Effector memory CD4-positive, alpha-beta T cell (primary cell): ENCODE measurements at places on chromosomes 5 and 9.
A peak's percentile ranks its signal among the peaks of the same experiment; 100 is the strongest.

- H3K27me3 ChIP-seq, result no peaks in the 10 kb centered on the region
- DNase-seq, result no peak
- H3K36me3 ChIP-seq, result peaks cover 73% of the 10 kb centered on the region
- no peak overlapping the region for H3K4me3 ChIP-seq
- H3K4me1 ChIP-seq, result no peaks in the 10 kb centered on the region
- H3K27ac ChIP-seq, result no peak overlapping the region
Observed at GRCh38 chr5:150021491-150022157, 21.1 kb downstream of the HMGXB3 start.

DNA sequence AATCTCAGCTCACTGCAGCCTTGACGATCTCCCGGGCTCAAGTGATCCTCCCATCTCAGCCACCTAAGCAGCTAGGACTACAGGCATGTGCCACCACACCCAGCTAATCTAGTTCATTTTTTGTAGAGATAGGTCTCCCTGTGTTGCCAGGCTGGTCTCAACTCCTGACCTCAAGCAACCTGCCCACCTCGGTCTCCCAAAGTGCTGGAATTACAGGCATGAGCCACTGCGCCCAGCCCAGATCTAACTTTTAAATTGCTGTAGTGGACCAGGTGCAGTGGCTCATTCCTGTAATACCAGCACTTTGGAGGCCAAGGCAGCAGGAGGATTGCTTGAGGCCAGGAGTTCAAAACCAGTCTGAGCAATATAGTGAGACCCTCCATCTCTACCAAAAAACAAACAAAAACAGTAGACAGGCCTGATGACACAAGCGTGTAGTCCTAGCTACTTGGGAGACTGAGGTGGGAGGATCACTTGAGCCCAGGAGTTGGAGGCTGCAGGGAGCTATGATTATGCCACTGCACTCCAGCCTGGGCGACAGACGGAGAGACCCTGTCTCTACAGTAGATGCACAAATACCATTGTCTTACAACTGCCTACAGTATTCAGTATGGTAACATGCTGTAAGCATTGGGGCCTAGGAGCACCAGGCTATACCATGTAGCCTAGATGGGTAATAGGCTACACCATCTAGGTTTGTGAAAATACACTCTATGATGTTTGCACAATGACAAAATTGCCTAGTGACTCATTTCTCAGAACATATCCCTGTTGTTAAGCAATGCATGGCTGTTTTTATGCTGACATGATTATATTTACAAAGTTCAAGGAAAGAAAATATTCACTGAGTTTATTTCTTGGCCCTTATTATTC is 1.5 kb upstream of the SIT1 start:
- no peaks in the 10 kb centered on the region for H3K36me3 ChIP-seq
- H3K27ac ChIP-seq, result peak overlapping the region; percentile 26
- DNase-seq, result no peak
- H3K27me3 ChIP-seq, result no peaks in the 10 kb centered on the region
- H3K4me3 ChIP-seq, result no peak overlapping the region

DNA sequence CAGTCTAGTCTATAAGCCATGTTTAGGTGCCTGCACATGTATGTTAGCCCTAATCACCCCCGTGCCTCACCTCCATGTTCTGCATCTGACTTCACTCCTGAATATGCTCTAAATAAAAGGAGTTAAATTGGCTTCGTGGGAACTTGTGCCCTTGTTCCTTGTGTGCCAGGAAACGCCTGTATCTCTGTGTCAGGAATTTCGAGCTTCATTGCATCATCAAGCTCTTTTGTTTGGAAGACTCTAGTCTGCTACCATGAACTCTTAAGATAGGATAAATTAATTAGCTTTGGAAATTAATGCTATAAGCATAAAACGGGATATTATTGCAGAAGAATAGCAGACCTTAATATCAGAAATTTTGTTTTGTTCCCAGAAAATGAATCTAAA is 99.2 kb downstream of the ADCY2 start:
- no peaks in the 10 kb centered on the region for H3K4me1 ChIP-seq
- no peaks in the 10 kb centered on the region for H3K27me3 ChIP-seq
- no peak overlapping the region for H3K27ac ChIP-seq
- no peak for DNase-seq
- no peaks in the 10 kb centered on the region for H3K36me3 ChIP-seq
- no peak overlapping the region for H3K4me3 ChIP-seq

- DNase-seq, result no peak
- H3K4me3 ChIP-seq, result no peak overlapping the region
- H3K27ac ChIP-seq, result no peak overlapping the region
- no peaks in the 10 kb centered on the region for H3K27me3 ChIP-seq
- H3K36me3 ChIP-seq, result no peaks in the 10 kb centered on the region
Observed at GRCh38 chr5:172725273-172725672, 45.7 kb downstream of the DUSP1 start.

- no peaks in the 10 kb centered on the region for H3K36me3 ChIP-seq
- DNase-seq, result no peak
- H3K27me3 ChIP-seq, result no peaks in the 10 kb centered on the region
Observed at GRCh38 chr5:163033656-163034055, 403.7 kb upstream of the CCNG1 start.

- H3K4me3 ChIP-seq, result no peak overlapping the region
- H3K4me1 ChIP-seq, result no peaks in the 10 kb centered on the region
- H3K36me3 ChIP-seq, result no peaks in the 10 kb centered on the region
- no peaks in the 10 kb centered on the region for H3K27me3 ChIP-seq
- no peak for DNase-seq
Observed at GRCh38 chr9:78325343-78325742, 28.4 kb downstream of the PSAT1 start.

DNA sequence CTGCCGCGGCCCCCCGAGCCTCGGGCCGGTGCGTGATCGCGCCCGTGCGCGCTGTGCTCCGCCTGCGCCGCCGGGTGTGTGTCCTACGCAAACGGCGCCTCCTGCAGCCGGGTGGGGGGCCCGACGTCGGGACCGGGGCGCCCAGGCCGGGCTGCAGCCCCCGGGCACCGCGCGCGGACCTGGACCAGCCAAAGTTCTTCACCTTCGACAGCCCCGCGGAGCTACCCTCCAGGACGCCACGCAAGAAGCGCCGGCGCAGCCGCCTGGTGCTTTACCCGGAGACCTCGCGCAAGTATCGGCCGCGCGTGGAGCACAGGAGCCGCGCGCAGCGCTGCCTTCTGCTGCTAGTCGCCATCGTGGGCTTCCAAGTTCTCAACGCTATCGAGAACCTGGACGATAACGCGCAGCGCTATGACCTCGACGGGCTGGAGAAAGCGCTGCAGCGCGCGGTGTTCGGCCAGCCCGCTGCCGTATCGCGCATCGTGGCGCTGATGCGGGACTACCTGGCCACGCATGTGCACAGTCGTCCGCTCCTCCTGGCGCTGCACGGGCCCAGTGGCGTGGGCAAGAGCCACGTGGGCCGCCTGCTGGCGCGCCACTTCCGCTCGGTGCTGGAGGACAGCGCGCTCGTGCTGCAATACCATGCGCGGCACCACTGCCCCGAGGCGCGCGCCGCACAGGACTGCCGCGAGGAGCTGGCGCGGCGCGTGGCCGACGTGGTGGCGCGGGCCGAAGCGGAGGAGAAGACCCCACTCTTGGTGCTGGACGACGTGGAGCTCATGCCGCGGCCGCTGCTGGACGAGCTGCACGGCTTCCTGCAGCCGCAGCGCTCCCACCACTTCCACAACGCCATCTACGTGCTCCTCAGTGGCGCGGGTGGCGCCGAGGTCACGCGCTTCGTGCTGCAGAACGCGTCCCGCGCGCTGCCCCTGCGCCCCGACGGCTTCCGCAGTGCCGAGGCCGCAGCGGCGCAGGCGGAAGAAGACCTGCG is 1.5 kb downstream of the TOR4A start:
- H3K36me3 ChIP-seq, result peaks cover 5% of the 10 kb centered on the region
- no peaks in the 10 kb centered on the region for H3K27me3 ChIP-seq
- DNase-seq, result no peak
- H3K4me3 ChIP-seq, result no peak overlapping the region

DNA sequence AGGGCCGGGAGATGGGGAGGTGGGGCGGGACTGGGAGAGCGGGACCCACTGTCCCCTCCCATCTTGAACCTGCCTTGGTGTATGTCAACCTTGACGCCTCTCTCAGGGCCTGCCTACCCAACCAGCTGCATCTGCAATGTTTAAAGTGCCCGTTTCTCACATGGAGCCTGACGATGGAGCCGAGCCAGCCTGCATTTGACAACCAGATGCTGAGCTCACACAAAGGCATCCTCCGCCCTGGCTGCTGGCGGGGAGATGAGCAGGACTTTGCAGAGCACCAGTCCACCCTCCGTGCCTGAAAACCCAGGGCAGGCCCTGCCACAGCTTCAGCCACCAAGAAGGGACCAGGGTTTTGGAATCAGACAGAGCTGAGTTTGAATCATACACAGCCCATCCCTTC is 141.1 kb upstream of the SMIM23 start:
- no peak overlapping the region for H3K4me3 ChIP-seq
- H3K36me3 ChIP-seq, result no peaks in the 10 kb centered on the region
- H3K27me3 ChIP-seq, result no peaks in the 10 kb centered on the region

DNA sequence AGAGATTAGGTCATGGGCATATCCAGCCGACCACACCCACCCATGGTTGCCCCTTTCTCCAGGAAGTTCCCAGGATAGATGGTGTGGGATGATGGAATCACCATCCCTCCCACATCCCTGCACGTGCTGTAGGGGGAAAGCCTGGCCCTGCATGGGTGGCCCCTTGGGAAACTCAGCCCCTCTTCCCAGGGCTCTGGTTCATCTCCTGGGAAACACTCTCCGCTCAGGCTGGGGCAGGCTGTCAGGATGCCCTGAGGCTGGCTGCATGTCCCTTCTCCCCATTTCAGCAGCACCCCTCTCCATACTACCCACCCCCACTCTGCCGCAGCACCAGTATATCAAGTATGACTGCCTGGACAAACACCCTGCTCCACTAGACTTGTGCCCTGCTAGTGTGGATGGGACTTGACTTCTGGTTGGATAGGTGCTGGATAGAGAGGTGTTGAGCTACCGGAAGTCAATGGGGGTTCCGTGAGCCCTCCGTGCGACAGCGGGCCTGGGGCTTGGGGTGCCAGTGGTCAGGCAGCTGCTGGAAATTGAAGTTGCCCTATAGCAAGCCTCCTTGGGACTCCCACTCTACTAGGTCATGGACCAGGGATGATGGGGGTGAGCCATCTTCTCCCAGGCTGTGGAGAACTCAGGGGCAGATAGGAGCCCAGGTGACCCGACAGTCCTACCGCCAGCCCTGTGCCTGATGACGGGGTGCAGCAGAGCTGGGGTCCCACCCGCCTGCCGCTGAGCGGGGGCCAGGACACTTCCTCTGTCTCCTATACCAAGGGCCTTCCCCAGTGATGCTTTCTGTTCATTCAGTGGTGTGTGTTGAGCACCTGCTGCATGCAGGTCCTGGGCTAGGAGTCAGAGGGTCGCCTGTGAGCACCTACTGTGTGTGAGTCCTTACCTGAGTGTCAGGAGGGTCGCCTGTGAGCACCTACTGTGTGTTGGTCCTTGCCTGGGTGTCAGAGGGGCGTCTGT is 69.4 kb upstream of the COL5A1 start:
- H3K27me3 ChIP-seq, result no peaks in the 10 kb centered on the region
- no peak overlapping the region for H3K4me3 ChIP-seq
- no peak for DNase-seq
- no peaks in the 10 kb centered on the region for H3K36me3 ChIP-seq
- no peaks in the 10 kb centered on the region for H3K4me1 ChIP-seq
- no peak overlapping the region for H3K27ac ChIP-seq

- no peak for DNase-seq
- H3K4me1 ChIP-seq, result peaks cover 58% of the 10 kb centered on the region
- no peaks in the 10 kb centered on the region for H3K36me3 ChIP-seq
- no peaks in the 10 kb centered on the region for H3K27me3 ChIP-seq
- peak overlapping the region; percentile 50 for H3K4me3 ChIP-seq
- H3K27ac ChIP-seq, result peak overlapping the region; percentile 95
Observed at GRCh38 chr9:93094658-93095204, 1.3 kb upstream of the CARD19 start.

DNA sequence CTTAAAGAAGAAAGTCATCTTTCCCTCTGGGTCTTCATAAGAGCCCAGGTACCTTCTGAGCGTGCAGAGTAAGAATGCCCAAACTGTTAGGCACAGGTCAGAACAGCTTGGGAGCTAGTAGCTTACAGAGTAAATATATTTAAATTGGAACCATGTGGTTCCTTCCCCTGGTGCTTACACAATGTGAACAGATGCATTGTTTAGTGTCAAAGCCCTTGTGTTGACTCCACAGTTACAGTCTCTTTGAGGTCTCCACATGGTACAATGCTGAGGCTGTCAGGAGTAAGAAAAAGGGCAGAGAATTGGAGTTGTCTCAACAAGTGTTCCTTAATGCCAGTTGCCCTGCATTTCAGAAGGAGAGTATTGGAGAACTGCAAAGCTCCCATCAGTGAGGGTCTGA is 188.5 kb downstream of the PAPPA start:
- no peaks in the 10 kb centered on the region for H3K36me3 ChIP-seq
- H3K4me1 ChIP-seq, result no peaks in the 10 kb centered on the region
- no peak overlapping the region for H3K27ac ChIP-seq
- no peaks in the 10 kb centered on the region for H3K27me3 ChIP-seq

GRCh38 chr5:142696379-142696778 is 10.5 kb upstream of the FGF1 start:
- H3K27me3 ChIP-seq, result no peaks in the 10 kb centered on the region
- no peak overlapping the region for H3K27ac ChIP-seq
- no peak for DNase-seq

DNA sequence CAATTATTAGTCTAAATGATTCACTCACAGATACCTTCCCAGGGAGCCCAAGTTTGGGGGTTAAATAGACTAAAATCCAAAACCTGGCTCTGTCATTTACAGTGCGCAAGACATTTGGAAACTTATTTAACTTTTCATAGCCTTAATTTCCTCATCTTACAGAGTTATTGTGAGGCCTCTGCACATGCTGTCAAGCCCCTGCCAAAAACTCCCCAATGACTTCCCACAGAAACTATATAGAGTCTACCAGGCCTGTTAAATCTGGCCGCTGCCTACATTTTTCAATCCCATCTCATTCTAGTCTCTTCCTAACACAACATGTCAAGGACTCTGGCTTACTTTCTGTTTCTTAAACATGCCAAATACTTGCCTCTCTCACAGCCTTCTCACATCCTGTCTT is 412.5 kb downstream of the ELAVL2 start:
- H3K27me3 ChIP-seq, result no peaks in the 10 kb centered on the region
- no peak overlapping the region for H3K4me3 ChIP-seq
- no peak for DNase-seq
- no peak overlapping the region for H3K27ac ChIP-seq
- no peaks in the 10 kb centered on the region for H3K36me3 ChIP-seq

DNA sequence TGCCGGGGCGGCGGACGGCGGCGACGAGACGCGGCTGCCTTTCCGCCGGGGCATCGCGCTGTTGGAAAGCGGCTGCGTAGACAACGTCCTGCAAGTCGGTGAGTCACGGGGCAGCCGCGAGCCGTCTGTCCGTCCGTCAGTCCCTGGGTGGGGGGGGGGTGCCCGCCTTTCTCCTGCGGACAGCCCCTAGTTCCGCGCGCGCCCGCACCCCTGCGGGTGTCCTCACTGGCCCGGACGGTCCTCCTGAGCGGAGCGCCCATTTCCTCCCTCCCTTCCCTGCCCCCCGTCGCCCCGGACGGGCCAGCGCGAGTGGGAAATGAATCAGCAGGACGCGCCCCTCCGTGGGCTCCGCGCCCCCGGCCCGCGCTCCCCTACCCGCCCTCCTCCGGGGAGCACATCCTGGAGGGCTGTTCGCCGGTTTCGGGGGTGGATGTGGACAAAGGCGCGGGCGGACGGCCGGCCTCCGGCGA is 828 bp downstream of the ZSWIM6 start:
- H3K27me3 ChIP-seq, result peaks cover 5% of the 10 kb centered on the region
- H3K36me3 ChIP-seq, result no peaks in the 10 kb centered on the region
- H3K4me3 ChIP-seq, result peak overlapping the region; percentile 89

- H3K4me1 ChIP-seq, result no peaks in the 10 kb centered on the region
- DNase-seq, result no peak
- no peak overlapping the region for H3K27ac ChIP-seq
- no peaks in the 10 kb centered on the region for H3K27me3 ChIP-seq
Observed at GRCh38 chr9:131329241-131329641, 39.7 kb downstream of the PLPP7 start.
